ENCODE measurements at places on chromosomes 1 and 21. TPM values are rescaled to one million over a fixed set of nuclear protein-coding genes. Genes with fewer than 3 reads are reported as not detected.

Gene PAQR6
- total RNA-seq, result 7.3 TPM

Gene SELL
- total RNA-seq, result 595 TPM

Gene MYOG
- total RNA-seq, result not detected

Gene TPRG1L
- total RNA-seq, result 14.7 TPM

Gene CD164L2
- not detected for total RNA-seq

Gene SEC16B
- not detected for total RNA-seq

Gene ABCG1
- 12.3 TPM for total RNA-seq

Gene UCK2
- total RNA-seq, result 22.4 TPM

Gene AKIRIN1
- total RNA-seq, result 74.5 TPM

Gene NBPF10
- total RNA-seq, result 2.8 TPM

Gene NPHP4
- total RNA-seq, result 16.1 TPM

Gene PROK1
- total RNA-seq, result not detected

Gene GUCA2B
- not detected for total RNA-seq

Gene TNFRSF14
- total RNA-seq, result 182 TPM

Gene OR10Z1
- not detected for total RNA-seq

Gene SPRR2E
- not detected for total RNA-seq

Gene YOD1
- 7.3 TPM for total RNA-seq

Gene TDRD5
- total RNA-seq, result not detected

Gene FCGR1A
- total RNA-seq, result not detected

Gene TFF2
- total RNA-seq, result not detected

Gene DNAJC28
- 0.58 TPM for total RNA-seq

Gene GBP7
- total RNA-seq, result not detected

Gene CLCA2
- not detected for total RNA-seq

Gene DNAJB4
- 13.2 TPM for total RNA-seq

Gene SDC3
- 0.10 TPM for total RNA-seq

Gene COL8A2
- total RNA-seq, result not detected

Gene SPRR5
- total RNA-seq, result not detected

Gene LCE2B
- not detected for total RNA-seq

Gene PTGS2
- not detected for total RNA-seq

Gene OR2T11
- not detected for total RNA-seq

Gene RPE65
- not detected for total RNA-seq

Gene KRTAP19-1
- total RNA-seq, result not detected

Gene ZNF695
- 0.17 TPM for total RNA-seq

Gene GPR61
- 0.52 TPM for total RNA-seq

Gene LRRC38
- not detected for total RNA-seq

Gene JAM2
- total RNA-seq, result 0.23 TPM

Gene MYCL
- not detected for total RNA-seq

Gene GBP3
- total RNA-seq, result 39.2 TPM

Gene BRINP2
- not detected for total RNA-seq

Gene PRR9
- total RNA-seq, result not detected

Gene PDZK1
- total RNA-seq, result 0.25 TPM

Gene TRIM17
- total RNA-seq, result 0.73 TPM

All from activated CD4-positive, alpha-beta T cell treated with anti-CD3 and anti-CD28 coated beads, Interleukin-2, amount 10 ng/mL, durations not matched to agents 7 days and 5 days (primary cell).